T47D (cell line): ENCODE measurements at places on chromosomes 2 and 18.

- DNase-seq, result no peak
Measured at GRCh38 chr2:217790681-217791392, 212.0 kb downstream of the TNS1 start.

GRCh38 chr2:230162981-230163380, 56.8 kb downstream of the SP110 start:
- peak; percentile 39 for DNase-seq

GRCh38 chr18:63892566-63892965, 5.1 kb downstream of the SERPINB2 start:
- DNase-seq, result no peak

DNA sequence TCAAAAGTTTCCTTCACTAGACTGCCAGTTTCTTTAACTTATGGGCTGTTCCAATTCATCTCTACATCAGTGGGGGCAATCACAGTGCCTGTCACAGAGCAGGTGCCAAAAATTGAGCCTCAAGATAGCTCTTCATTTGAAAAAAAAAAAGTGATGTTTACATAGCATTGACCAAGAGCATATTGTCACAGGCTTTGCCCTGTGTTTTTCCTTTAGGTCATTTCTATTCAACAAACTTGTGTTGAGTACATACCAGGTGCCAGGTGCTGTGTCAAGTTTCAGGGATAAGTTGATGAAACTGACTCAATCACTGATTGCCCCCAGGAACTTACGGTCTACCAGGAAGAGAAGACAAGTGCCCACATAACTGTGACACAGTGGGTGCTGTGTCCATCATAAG, 22.2 kb upstream of the NT5C1B start:
- no peak for DNase-seq

DNA sequence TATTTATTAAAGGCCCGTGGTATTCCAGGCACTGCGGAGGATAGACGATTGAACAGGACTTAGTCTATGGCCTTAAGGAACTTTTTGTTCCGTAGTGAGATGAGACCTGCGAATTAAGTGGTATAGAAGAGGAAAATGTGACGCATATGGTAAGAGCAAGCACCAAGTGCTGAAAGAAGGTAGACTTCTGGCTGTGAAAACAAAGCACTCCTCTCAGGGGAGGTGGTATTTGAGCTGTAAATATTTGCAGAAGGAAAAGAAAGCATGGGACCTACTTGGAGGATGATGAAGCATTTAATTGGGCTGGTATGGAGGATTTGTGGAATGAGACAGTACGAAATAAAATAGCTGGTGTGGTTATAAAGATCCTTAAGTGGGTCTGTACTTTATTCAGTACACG, 62.5 kb downstream of the GPR39 start:
- no peak for DNase-seq

DNA sequence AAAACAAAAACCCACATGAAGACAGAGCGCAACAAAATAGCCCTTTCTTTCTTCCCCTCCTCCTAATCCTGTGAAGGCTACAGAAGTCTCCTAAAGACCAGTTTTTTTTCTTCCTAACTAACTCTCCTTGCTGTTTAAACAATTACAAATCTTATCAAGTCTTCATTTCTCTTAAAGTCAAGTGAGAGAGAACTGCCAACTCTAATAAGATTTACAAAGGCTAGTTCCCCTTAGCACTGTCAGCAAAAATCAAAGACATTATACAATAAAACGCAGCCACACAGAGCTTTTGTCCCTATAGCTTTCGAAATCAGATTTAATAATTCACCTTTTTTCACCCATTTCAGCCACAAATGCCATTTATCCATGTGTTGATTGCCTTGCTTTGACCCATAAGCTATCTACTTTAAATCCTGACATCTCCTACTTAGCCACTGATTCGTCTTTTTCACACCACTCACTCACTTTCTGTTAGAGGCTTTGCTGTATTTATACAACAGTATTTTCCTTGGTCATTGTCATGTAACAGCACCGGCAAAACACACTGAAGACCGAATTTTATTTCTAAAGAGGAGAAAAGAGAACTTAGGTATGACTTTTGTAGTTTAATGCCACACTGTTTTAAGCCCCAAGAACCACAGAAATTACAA, 5.9 kb downstream of the NRXN1 start:
- DNase-seq, result no peak

GRCh38 chr2:67213677-67214402, 183.3 kb upstream of the ETAA1 start:
- no peak for DNase-seq

GRCh38 chr2:191202881-191203397, 42.3 kb upstream of the MYO1B start:
- DNase-seq, result no peak

- DNase-seq, result no peak
Measured at GRCh38 chr18:57869221-57869620, 66.1 kb upstream of the ATP8B1 start.

DNA sequence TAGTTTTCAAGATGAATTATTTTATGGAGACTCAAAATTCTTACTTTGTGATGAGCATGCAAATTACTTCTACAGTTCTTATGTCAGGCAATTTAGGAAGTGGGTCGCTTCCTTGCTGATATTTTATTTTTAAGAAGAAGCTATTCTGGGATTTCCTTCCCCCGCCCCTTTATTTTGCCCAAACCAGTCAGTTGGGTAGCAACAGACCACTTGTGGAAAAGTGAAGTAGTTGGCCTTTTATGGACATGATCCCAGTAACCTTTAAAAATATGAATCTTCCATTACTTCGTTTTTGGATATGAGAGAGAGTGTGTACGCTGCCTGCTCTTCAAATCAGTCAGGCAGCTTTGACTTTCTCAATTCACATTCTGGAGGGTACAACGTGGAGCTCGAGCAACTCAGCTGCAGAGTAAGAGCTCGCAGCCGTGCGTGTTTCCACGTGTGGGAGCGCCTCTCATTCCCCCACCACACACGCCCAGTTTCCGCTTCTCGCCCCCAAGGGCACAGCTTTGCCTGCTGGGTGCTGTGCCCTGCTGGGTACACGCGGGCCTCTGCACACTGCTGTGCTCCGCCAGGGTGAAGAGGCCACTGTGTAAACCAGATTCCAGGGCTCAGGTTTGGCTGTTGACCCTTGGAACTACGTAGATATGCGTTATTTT, 92.6 kb downstream of the ITGB1BP1 start:
- no peak for DNase-seq

DNA sequence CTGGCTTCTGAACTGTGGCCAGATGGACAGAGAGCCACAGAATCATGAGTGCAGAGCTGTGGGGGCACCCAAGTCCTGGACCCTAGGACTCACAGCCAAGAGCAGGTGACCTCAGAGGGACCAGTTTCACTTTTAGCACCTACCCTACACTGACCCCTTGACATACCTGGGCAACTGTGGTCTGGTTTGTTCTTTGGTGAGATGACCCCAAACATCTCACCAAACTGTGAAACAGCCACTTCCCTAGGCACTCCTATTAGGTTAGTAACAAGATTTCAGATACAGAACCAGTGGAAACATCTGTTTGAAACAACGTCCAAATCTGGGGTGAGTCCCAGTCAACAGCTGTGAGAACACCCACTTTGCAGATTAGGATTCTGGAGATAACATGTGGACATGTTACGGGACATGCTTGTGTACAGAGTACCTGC, 1.9 kb upstream of the ZFP36L2 start:
- DNase-seq, result no peak

DNA sequence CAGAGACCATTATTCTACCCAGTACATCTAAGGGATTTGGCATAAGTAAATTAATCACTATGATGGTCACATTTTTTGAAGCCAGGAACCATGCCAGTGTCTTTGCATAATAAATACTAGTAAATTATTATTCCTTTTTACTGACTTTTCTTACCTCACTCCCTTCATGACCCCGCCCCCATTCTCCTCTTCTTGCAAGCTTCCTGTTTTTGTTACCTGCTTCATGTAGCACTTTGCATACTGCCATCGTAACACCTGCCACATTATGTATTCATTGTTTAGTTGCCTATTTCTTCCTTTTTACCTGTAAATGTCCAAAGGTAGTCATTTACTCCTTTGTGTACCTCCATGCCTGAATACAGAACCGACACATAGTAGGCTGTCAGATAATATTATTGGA, 309.5 kb downstream of the KIAA1328 start:
- no peak for DNase-seq

GRCh38 chr2:10924859-10925258, 13.1 kb downstream of the KCNF1 start:
- DNase-seq, result no peak
